ENCODE measurements at places on chromosomes 5 and 9. TPM values are rescaled to one million over a fixed set of nuclear protein-coding genes. Genes with fewer than 3 reads are reported as not detected.
A peak's percentile ranks its signal among the peaks of the same experiment; 100 is the strongest.

SLC6A19 gene
- not detected for total RNA-seq

- peaks cover 2% of the 10 kb centered on the region for H3K27me3 ChIP-seq
- no peaks in the 10 kb centered on the region for H3K4me1 ChIP-seq
- DNase-seq = no peak
- no peak overlapping the region for H3K4me3 ChIP-seq
These were observed 82.6 kb upstream of the SV2C start for GRCh38 chr5:76000582-76000981.

ZDHHC11 gene
- 11.6 TPM for total RNA-seq

DNA sequence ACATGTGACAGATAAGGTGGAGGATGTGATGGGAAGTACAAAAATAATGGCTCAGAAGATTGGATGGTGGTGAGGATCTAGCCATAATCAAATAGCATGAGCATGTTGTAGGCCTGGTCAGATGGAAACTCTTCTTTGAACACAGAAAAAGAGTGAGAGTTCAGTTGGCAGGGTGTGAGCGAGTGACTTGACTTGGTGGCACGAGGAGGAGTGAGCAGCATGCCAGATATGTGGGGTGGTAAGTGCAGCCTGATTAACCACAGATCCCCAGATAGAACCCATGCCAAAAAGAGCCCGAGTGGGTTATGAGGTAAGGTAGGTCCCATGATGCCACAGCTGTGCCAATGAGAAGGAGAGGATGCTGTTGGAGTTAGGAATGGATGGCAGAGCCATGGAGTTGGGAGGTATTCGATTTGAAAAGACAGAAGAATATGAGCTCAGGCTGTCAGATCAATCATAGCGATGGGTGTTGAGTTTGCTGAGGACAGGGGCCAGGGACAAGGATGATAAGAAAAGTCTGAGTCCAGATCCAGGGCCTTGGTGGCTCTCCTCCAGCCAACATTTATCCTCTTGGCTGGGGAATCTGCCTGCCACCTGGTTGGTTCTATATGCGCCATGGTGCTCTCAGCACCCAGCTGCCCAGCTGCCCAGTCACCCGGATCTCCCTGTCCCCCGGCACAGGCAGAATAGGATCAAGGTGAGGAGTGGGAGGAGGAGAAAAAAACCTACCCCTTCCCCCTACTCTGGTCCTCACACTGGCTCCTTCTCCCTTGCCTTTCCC lies 16.5 kb downstream of the GARNL3 start:
- no peaks in the 10 kb centered on the region for H3K4me1 ChIP-seq
- no peak for DNase-seq
- no peak overlapping the region for H3K27ac ChIP-seq
- H3K27me3 ChIP-seq = no peaks in the 10 kb centered on the region

DNA sequence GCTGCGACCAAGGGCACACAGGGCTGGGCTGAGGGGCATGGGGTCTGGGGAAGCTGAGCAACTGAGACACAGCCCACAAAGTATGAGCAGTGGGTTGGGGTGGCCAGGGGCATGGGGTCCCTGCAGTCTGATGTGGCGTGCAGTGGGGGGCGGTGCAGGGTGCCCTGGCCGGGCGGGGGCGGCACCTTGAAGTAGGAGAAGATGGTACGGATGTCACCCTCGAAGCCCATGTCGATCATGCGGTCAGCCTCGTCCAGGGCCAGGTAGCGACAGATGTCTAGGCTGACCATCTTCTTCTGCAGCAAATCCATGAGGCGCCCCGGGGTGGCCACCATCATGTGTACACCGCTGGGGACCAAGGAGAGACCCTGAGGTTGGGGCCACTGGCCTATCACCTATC lies 3.3 kb downstream of the DDX41 start:
- H3K36me3 ChIP-seq = peaks cover 17% of the 10 kb centered on the region
- H3K4me3 ChIP-seq = no peak overlapping the region
- H3K4me1 ChIP-seq = peaks cover 10% of the 10 kb centered on the region
- H3K27ac ChIP-seq = no peak overlapping the region
- no peak for DNase-seq
- H3K27me3 ChIP-seq = no peaks in the 10 kb centered on the region

- no peak overlapping the region for H3K4me3 ChIP-seq
- no peaks in the 10 kb centered on the region for H3K4me1 ChIP-seq
- no peaks in the 10 kb centered on the region for H3K36me3 ChIP-seq
- no peak overlapping the region for H3K27ac ChIP-seq
These were observed 63.3 kb downstream of the FREM1 start for GRCh38 chr9:14846871-14847311.

- no peaks in the 10 kb centered on the region for H3K4me1 ChIP-seq
- no peak for DNase-seq
- no peaks in the 10 kb centered on the region for H3K36me3 ChIP-seq
- no peak overlapping the region for H3K27ac ChIP-seq
These were observed 668.7 kb upstream of the FTMT start for GRCh38 chr5:121182788-121183490.

DNA sequence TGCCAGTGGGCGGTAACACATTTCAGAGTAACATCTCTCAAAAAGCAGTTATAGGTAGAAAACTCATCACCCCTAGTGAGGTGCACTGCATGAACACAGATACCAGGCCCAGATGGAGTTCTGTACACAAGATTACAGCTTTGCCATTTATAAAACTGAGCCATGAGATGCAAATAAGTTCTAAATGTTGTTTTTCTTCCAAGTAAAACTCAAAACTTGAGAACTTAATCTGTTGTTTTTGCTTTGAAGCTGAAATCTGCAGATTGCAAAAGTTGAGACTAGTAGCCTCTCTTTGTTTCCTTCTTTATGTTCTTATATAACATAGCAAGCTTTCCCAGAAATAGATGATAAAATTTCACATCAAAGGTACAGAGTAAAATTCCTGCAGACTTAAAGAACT lies 434.1 kb downstream of the PLK2 start:
- peaks cover 3% of the 10 kb centered on the region for H3K27me3 ChIP-seq
- H3K4me1 ChIP-seq = no peaks in the 10 kb centered on the region
- H3K4me3 ChIP-seq = no peak overlapping the region

GRCh38 chr9:89204801-89205200 lies 26.2 kb upstream of the SHC3 start:
- DNase-seq = no peak
- H3K4me1 ChIP-seq = no peaks in the 10 kb centered on the region
- no peaks in the 10 kb centered on the region for H3K27me3 ChIP-seq
- no peak overlapping the region for H3K27ac ChIP-seq
- H3K36me3 ChIP-seq = no peaks in the 10 kb centered on the region

- DNase-seq = peak; percentile 22
- peak within 1 kb of the TSS; percentile 30 for H3K4me3 ChIP-seq
- H3K27me3 ChIP-seq = peaks cover 3% of the 10 kb centered on the region
- peaks cover 16% of the 10 kb centered on the region for H3K4me1 ChIP-seq
- H3K36me3 ChIP-seq = no peaks in the 10 kb centered on the region
- H3K27ac ChIP-seq = no peak within 1 kb of the TSS
These were observed at the start of gene DRD1 for GRCh38 chr5:175444060-175444904. Gene DRD1, minus strand, starts transcription at chr5:175444182. Its CDS starts 1,083 bp downstream, at chr5:175443099.

DNA sequence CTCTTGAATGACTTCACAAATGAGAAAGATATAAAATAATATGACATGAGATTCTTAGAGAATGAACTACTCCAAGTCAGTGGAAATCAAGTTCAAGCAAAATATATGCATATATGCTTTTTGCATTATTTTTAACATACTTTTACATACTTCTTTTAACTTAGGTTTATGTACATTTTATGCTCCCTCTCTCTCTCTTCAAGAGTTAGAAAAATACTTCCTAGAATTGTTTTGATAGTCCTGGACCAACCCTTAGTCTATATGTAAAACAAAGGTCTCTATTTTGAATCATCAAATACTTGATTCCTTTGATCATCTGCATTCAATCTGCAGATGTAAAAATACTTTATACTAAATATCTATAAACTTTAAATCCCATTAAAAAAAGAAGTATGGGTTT lies 187.8 kb downstream of the DEPDC1B start:
- no peaks in the 10 kb centered on the region for H3K36me3 ChIP-seq
- no peak overlapping the region for H3K4me3 ChIP-seq
- H3K4me1 ChIP-seq = peaks cover 2% of the 10 kb centered on the region
- no peak overlapping the region for H3K27ac ChIP-seq
- H3K27me3 ChIP-seq = no peaks in the 10 kb centered on the region

- no peak overlapping the region for H3K27ac ChIP-seq
- DNase-seq = peak; percentile 8
- H3K27me3 ChIP-seq = no peaks in the 10 kb centered on the region
- peak overlapping the region; percentile 58 for H3K4me3 ChIP-seq
These were observed 713 bp downstream of the MOB3B start for GRCh38 chr9:27528886-27529315.

CNTLN gene
- 0.13 TPM for total RNA-seq

GRCh38 chr9:125659954-125660353 lies 47.1 kb downstream of the MAPKAP1 start:
- no peaks in the 10 kb centered on the region for H3K4me1 ChIP-seq
- no peaks in the 10 kb centered on the region for H3K36me3 ChIP-seq
- no peak overlapping the region for H3K4me3 ChIP-seq
- H3K27me3 ChIP-seq = no peaks in the 10 kb centered on the region
- no peak overlapping the region for H3K27ac ChIP-seq

- H3K36me3 ChIP-seq = no peaks in the 10 kb centered on the region
- DNase-seq = no peak
- peaks cover 20% of the 10 kb centered on the region for H3K27me3 ChIP-seq
- H3K27ac ChIP-seq = no peak overlapping the region
These were observed 48.2 kb downstream of the IL31RA start for GRCh38 chr5:55899344-55899743.

FOXD1 gene
- total RNA-seq = not detected

GRCh38 chr5:143170104-143170503 lies 233.4 kb downstream of the NR3C1 start:
- no peak overlapping the region for H3K27ac ChIP-seq
- H3K27me3 ChIP-seq = no peaks in the 10 kb centered on the region
- no peak for DNase-seq

GRCh38 chr5:29702875-29703274 lies 1490.6 kb upstream of the CDH6 start:
- no peak for DNase-seq
- H3K4me1 ChIP-seq = no peaks in the 10 kb centered on the region
- H3K27ac ChIP-seq = no peak overlapping the region
- H3K27me3 ChIP-seq = no peaks in the 10 kb centered on the region
- no peak overlapping the region for H3K4me3 ChIP-seq

GRCh38 chr5:177233206-177233605 lies 70.3 kb downstream of the RAB24 start:
- no peak overlapping the region for H3K27ac ChIP-seq
- H3K27me3 ChIP-seq = no peaks in the 10 kb centered on the region
- DNase-seq = no peak
- H3K4me1 ChIP-seq = no peaks in the 10 kb centered on the region

DNA sequence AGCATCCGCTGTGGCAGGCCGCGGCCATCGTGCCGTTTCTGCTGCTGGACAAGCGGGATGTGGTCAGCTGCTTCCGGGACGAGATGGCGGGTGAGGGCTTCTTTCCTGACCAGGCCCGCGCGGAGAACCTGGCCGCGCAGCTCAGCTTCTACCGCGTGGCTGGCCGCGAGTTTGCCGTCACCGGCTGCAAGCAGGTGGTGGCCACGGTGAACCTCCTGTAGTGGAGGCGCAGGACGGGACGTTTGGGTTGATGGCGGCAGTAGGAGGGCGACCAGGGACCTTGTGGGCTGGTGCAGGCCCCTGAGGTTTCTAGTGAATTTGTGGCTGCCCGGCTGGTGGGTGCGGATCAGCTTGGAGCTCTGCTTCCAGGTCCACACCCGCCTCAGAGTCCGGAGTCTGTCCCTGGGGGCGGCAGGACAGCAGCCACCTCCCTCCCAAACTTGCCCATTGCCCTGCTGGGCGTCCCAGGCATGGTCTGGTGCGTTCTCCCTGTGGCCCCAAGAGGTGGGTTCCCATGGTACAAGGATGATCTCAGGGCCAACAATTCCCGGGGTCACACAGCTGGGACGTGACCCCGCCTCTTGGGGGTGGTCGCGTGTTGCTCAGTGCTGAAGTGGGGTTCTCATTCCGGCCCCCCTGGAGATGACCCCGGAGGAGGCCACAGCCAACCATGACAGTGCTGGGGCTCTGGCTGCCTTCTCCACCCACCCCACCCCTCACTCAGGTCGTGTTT lies 2.4 kb downstream of the TOR4A start:
- no peak for DNase-seq
- H3K27me3 ChIP-seq = no peaks in the 10 kb centered on the region
- no peak overlapping the region for H3K27ac ChIP-seq

DNA sequence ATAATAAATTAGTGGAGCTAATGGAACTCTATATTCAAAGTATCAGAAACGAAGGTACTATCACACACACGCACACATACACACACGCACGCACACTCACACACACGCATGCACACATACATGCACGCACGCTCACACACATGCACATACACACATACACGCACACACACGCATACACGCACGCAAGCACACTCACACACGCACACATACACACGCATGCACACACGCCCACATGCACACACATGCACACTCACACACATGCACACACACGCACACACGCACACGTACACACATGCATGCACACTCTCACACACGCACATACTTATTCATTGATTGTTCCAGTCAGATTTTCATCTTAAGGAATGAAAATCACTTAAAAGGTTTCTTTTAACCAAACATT lies 69.8 kb upstream of the ICE1 start:
- peaks cover 17% of the 10 kb centered on the region for H3K27me3 ChIP-seq
- no peak overlapping the region for H3K27ac ChIP-seq
- no peak for DNase-seq
- no peaks in the 10 kb centered on the region for H3K4me1 ChIP-seq
- no peaks in the 10 kb centered on the region for H3K36me3 ChIP-seq

DNA sequence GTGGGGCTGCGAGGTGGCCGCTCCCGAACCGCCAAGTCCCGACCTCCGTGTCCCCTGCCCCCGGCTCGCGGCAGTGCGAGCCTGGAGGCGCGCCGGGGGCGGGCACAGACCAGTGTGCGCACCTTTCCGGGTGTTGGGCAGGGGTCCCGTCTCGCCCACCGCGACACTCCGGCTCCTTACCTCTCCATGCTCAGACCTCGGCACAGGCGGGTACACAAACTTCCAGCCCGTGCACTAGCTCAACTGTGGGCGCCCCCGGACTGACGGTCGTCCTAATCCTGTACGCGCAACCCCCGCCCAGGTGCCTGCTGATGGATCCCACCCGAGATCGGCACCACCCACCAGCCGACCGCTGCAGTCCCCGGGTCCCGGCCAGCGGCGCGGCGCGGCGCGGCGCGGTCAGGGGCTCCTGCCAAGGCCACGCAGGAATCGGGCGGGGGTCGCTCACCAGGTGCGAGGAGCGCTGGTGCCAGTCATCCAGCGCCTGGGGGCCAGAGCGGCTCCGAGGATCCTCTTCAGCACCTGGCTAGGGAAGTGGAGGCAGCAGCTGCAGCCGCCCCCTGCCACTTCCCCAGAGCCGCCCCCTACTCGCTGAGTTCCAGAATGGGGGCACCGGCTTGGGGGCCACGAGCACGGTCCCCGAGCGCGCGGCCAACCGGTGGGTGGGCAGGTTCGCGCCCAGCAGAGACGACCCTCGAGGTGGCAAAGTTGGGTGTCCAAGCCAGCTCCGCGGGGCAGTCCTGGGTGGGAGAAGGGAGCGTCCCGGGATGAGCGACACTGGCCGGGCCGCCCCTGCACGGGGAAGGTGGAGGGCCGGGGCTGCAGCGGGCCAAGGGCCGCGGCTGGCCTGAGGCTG lies 511 bp downstream of the SEMA5A start:
- peaks cover 8% of the 10 kb centered on the region for H3K27me3 ChIP-seq
- no peak overlapping the region for H3K27ac ChIP-seq

Data from T-cell (primary cell).